ENCODE measurements at places on chromosomes 1 and 21.

DNA sequence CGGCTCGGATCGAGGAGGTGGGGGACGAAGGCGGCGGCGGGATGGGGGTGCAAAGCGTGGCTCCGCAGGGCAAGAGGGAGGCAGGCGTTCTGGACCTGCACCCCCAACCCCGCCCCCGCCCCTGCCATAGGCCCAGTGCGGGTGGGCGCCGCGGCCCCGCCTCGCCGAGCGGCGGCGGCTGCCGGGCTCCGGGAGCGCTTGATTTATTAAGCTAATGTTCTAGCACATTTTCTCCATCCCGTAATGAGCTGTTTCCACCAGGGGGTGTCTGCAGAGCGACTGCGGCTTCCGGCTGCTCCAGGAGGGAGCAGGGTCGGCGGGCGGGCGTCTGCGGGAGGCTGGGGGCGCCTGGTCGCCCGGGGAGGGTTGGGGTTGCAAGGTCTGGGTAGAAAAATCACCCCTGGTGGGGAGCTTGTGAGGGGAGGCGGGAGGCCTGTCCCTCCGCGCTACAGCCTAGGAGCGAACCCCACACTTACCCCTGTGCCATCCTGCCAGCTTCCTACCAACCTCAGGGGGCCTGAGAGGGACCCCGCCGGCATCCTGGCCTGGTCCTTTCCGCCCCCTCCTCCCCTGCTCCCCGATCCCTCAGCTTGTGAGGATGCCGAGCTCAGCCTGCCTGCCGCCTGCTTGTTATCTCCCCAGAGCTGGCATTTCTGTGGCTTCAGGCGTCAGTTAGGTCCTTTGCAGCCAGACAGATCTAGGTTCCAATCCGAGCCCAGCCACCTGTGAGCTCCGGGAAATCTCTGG lies 48.5 kb upstream of the ACOT11 start:
- no peak for DNase-seq

- DNase-seq = no peak
These were observed 534.3 kb downstream of the PLPP3 start for GRCh38 chr1:56045062-56045461.

- no peak for DNase-seq
These were observed 124.2 kb downstream of the KCNN3 start for GRCh38 chr1:154745750-154746425.

GRCh38 chr1:168170564-168171508 lies 7.9 kb upstream of the TIPRL start:
- DNase-seq = no peak

GRCh38 chr1:157439302-157439954 lies 112.9 kb downstream of the FCRL5 start:
- DNase-seq = no peak

DNA sequence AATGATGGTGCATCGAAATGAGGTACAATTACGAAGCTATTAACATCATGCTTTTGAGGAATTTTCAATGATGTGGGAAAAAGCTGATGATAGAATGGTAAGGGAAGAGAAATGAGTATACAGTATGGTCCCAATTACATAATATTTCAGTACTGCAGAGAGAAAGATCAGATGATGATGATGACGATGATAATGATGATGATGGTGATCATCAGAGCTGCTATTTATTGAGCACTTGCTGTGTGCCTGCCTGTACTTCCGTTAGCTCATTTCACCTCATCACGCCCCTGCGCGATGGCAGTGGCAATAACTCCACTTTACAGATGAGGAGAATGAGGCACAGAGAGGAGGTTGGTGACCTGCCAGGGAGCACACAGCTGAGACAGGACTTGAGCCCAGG lies 620.8 kb downstream of the MATN1 start:
- no peak for DNase-seq

DNA sequence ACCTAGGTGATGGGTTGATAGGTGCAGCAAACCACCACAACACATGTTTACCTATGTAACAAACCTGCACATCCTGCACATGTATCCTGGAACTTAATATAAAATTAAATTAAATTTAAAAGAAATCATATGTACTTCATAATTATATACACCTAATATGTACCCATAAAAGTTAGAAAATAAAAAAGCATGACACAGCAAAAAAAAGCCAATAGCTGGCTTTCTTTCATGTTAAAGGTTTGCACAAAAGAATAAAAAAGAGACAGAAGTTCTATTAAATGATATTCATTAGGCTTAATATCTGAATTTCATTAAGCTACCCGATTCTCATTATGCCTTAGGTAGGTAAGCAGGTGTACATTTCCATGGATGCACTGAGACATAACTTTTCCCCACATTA lies 5.2 kb upstream of the PRMT6 start:
- no peak for DNase-seq

DNA sequence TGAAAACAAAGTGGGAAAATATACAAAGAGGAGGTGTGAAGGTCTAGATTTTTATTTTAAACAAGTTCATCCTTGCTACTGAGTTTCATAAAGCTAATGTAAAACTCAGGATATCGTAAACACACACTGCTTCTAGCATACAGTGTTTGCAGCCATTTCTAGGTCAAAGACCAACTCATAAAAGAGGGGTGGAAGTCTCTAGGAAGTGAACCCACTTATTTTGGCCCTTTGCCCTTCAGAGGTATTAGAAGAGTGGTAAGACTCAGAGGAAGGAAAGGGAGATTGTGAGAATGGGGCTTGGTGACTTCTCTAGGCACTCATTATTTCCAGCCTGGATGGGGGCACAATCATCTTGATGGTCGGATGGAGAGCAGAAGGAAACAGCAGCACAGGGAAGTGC lies 91.2 kb downstream of the TNFSF18 start:
- no peak for DNase-seq
